Stimulated activated CD4-positive, alpha-beta T cell treated with anti-CD3 and anti-CD28 coated beads, TNF-alpha, amount 100 ng/mL, for 4 hours (primary cell): ENCODE measurements at places on chromosomes 4 and X.

DNA sequence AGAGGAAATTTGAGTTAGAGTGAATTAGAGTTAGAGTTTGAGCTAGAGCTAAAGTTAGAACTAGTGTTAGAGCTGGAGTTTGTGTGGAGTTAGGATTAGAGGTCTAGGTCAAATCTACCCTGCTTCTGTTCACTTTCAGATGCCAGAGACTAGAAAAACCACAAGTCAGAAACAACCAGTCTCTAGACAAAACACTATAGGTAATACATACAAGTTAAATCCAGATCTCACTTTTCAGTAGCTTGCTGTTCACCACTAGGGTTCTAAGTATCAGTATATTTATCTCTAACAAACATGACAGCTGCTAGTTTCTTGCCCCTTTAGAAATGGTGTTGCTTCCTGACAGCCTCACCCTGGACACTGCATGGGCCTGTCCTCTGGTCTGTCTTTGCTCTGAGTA, 300.7 kb downstream of the ARAP2 start:
- no peak for DNase-seq

DNA sequence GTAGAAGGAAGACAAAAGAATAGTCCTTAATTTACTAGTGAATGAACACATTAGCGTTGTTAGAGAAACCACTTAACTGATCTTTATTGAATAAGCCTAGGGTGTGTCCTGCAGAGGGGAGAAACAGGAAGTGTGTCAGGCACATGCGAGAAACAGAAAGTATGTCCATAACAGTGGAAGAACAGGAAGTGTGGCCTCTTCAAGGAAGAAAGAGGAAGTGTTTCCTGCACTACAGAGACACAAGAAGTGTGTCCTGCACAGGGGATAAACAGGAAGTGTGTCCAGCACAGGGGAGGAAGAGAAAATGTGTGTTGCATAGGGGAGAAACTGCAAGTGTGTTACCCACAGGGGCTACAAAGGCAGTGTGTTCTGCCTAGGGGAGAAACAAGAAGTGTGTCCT, 539.6 kb upstream of the PRKX start:
- no peak for DNase-seq

DNA sequence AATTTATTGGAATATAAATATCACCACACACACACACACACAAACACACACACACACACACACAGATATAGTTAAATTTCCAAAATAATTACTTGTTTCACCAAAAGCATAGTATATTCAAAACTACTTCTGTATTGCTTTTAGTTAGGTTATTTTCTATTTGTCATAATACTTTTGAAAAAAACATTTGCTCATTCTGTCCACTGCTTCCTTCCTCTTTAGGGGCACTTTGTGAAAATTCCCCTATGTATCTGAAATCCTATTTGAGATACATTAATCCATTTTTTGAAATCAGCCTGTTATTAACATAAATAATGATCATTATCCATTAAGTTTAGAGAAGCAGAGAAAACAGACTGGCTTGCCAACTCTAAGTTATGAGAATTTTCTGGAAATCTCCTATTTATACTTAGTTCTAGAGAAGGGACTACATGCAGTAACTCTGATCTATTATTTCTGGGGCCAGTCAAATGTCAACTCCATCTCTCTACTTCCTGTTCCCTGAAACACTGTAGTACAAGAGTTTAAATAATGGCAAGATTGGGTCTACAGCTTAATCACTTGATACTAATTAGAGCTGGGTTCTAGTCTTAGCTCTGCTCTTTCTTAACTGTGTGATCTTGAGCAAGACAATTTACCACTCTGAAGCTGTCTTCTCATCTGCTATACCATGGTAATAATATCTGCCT, 54.4 kb upstream of the GPR174 start:
- no peak for DNase-seq

DNA sequence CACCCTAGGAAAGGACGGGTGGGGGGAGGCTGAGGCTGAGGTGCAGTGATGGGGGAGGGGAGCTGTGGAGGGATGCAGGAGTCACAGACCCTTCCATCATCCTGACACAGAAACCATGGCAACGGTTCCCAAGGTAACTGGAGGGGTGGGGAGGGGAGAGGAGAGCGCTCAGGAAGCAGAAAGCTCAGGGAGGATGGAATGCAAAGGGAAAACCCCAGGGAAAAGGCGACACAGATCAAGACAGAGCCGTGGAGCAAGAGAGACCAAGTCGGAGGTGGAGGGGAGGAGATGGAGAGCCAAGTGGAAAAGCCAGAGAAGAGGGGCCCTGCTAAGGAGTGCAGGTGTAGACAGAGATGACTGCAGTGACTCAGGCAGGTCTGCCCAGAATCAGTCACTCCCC, 14.5 kb downstream of the L1CAM start:
- DNase-seq = no peak

- DNase-seq = no peak
These were observed 63.3 kb upstream of the CCDC160 start for GRCh38 chrX:134173541-134174272.
